ENCODE measurements at places on chromosomes 1 and 21. TPM values are rescaled to one million over a fixed set of nuclear protein-coding genes. Genes with fewer than 3 reads are reported as not detected.

The KPRP gene
- not detected for total RNA-seq

The SLFNL1 gene
- 0.72 TPM for total RNA-seq

The NBPF4 gene
- total RNA-seq, result under 0.01 TPM

The AADACL3 gene
- not detected for total RNA-seq

The ACKR1 gene
- not detected for total RNA-seq

The GPR52 gene
- total RNA-seq, result 1.4 TPM

The LEPROT gene
- total RNA-seq, result 87.9 TPM

The C1orf115 gene
- total RNA-seq, result 0.36 TPM

The AADACL4 gene
- not detected for total RNA-seq

The KRTAP13-3 gene
- not detected for total RNA-seq

The SH3D21 gene
- 1.8 TPM for total RNA-seq

The NPHS2 gene
- not detected for total RNA-seq

The HIVEP3 gene
- 1.8 TPM for total RNA-seq

The KANK4 gene
- total RNA-seq, result under 0.01 TPM

The OSCP1 gene
- total RNA-seq, result 14.5 TPM

The ST6GALNAC3 gene
- not detected for total RNA-seq

The SLC26A9 gene
- total RNA-seq, result not detected

The SYT6 gene
- total RNA-seq, result 0.29 TPM

The GBP7 gene
- total RNA-seq, result not detected

The ZNF648 gene
- not detected for total RNA-seq

The CIART gene
- total RNA-seq, result 16.3 TPM

The S100A7 gene
- total RNA-seq, result not detected

The TFF2 gene
- total RNA-seq, result not detected

The IGSF3 gene
- under 0.01 TPM for total RNA-seq

The UBE2U gene
- not detected for total RNA-seq

The AVPR1B gene
- not detected for total RNA-seq

The OLFML2B gene
- 49.9 TPM for total RNA-seq

The NBPF6 gene
- total RNA-seq, result 0.36 TPM

The SELP gene
- total RNA-seq, result not detected

The KRTAP19-1 gene
- not detected for total RNA-seq

The DIRAS3 gene
- 2.1 TPM for total RNA-seq

The FALEC gene
- 0.36 TPM for total RNA-seq

The C1orf74 gene
- 2.5 TPM for total RNA-seq

The SELENBP1 gene
- total RNA-seq, result 28.3 TPM

The SPRR2A gene
- total RNA-seq, result not detected

The RNU1-3 gene
- total RNA-seq, result under 0.01 TPM

The SPATA17 gene
- total RNA-seq, result 1.5 TPM

The LDLRAD2 gene
- not detected for total RNA-seq

The C1orf141 gene
- not detected for total RNA-seq

The S100A9 gene
- 0.59 TPM for total RNA-seq

The CELA2A gene
- not detected for total RNA-seq

The IPO9 gene
- 26.1 TPM for total RNA-seq

The TMEM200B gene
- total RNA-seq, result 10.6 TPM

The TLCD4 gene
- 2.4 TPM for total RNA-seq

The TSPEAR gene
- not detected for total RNA-seq

The AUNIP gene
- 0.88 TPM for total RNA-seq

The HEYL gene
- total RNA-seq, result under 0.01 TPM

The SPRR2B gene
- total RNA-seq, result not detected

The COL24A1 gene
- 1.8 TPM for total RNA-seq

The SEMA4A gene
- total RNA-seq, result 1.5 TPM

The CTSS gene
- 10.9 TPM for total RNA-seq

The CCDC17 gene
- 1.5 TPM for total RNA-seq

The CITED4 gene
- total RNA-seq, result 1.2 TPM

Measured in osteoblast (primary cell).